ENCODE measurements at places on chromosomes 13 and 19. TPM values are rescaled to one million over a fixed set of nuclear protein-coding genes. Genes with fewer than 3 reads are reported as not detected.

TMEM272 gene
- 0.28 TPM for total RNA-seq

SCN1B gene
- total RNA-seq, result 10.6 TPM

BCL3 gene
- 22.6 TPM for total RNA-seq

INAFM1 gene
- total RNA-seq, result 11.4 TPM

GRCh38 chr13:44664308-44664707 lies 88.2 kb upstream of the TSC22D1 start:
- DNase-seq, result no peak
- no peak overlapping the region for H3K27ac ChIP-seq
- H3K4me3 ChIP-seq, result no peak overlapping the region
- H3K4me1 ChIP-seq, result no peaks in the 10 kb centered on the region
- H3K27me3 ChIP-seq, result no peaks in the 10 kb centered on the region
- no peaks in the 10 kb centered on the region for H3K36me3 ChIP-seq

- no peak overlapping the region for H3K27ac ChIP-seq
- H3K36me3 ChIP-seq, result no peaks in the 10 kb centered on the region
- no peak for DNase-seq
- no peaks in the 10 kb centered on the region for H3K27me3 ChIP-seq
- H3K4me1 ChIP-seq, result no peaks in the 10 kb centered on the region
- H3K4me3 ChIP-seq, result no peak overlapping the region
These were observed 17.2 kb upstream of the DACT3 start for GRCh38 chr19:46678110-46678732.

DNA sequence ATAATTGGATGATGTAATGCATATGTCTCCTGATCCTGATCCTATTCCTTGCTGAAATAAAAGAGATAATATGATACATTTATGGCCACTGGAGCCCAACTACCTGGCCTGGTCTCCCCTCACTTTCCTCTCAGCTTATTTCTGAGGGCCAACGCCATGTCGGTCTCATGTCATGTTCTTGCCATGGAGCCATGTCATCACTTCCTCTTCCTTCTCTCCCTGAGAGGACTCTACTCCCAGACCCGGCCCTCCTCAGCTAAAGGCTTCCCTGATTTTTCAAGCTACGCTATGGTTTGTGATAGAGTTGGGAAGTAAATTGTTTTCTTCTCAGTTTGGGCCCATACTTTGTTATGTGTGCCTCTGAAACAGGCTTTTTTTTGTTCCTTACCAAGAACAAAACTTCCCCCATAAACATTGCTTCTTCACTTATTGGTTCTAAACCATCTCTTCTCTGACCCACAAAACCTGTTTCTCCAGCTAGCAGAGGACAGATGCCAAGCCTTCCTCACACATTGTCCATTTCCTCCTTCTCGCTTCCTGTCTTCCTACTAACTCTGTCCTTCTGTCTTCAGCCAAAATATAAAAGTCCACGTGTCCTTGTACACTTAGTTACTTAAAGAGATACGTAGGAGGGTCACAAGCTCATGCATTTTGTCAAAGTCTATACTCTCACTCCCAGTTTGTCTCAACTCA lies 319.9 kb upstream of the DACH1 start:
- no peak overlapping the region for H3K4me3 ChIP-seq
- no peaks in the 10 kb centered on the region for H3K27me3 ChIP-seq
- no peaks in the 10 kb centered on the region for H3K36me3 ChIP-seq
- H3K27ac ChIP-seq, result peak overlapping the region; percentile 78

GRCh38 chr13:98892077-98892476 lies 85.8 kb downstream of the DOCK9 start:
- H3K27ac ChIP-seq, result no peak overlapping the region
- no peak for DNase-seq
- no peaks in the 10 kb centered on the region for H3K27me3 ChIP-seq
- no peaks in the 10 kb centered on the region for H3K4me1 ChIP-seq
- no peaks in the 10 kb centered on the region for H3K36me3 ChIP-seq
- no peak overlapping the region for H3K4me3 ChIP-seq

DNA sequence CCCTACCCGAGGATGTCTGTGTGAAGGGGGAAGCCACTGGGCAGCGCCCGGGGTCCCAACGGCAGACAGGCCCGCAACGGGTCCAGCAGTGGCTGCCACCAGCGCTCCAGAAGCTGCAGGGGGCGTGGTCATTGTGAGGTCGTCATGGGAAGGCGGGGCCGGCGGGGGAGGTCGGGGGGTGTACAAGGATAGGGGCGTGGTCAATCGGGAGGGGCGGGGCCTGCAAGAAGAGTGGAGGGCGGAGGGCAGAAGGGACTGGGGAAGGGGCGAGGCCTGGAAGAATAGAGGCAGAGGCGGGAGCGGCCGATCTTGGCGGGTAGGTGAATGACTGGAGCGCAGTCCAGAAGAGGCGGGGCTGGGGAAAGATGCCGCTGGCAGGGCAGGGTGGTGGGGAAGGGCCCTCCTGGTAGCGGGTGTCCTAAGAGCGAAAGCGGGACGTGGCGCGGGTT lies 4.4 kb downstream of the FUZ start:
- peak; percentile 95 for DNase-seq
- no peaks in the 10 kb centered on the region for H3K36me3 ChIP-seq
- H3K4me3 ChIP-seq, result peak overlapping the region; percentile 48
- peak overlapping the region; percentile 81 for H3K27ac ChIP-seq
- peaks cover 6% of the 10 kb centered on the region for H3K4me1 ChIP-seq
- H3K27me3 ChIP-seq, result no peaks in the 10 kb centered on the region

- H3K4me1 ChIP-seq, result peaks cover 11% of the 10 kb centered on the region
- no peaks in the 10 kb centered on the region for H3K27me3 ChIP-seq
- H3K4me3 ChIP-seq, result no peak overlapping the region
- no peaks in the 10 kb centered on the region for H3K36me3 ChIP-seq
- DNase-seq, result no peak
These were observed 31.3 kb downstream of the SAE1 start for GRCh38 chr19:47161876-47162489.

DNA sequence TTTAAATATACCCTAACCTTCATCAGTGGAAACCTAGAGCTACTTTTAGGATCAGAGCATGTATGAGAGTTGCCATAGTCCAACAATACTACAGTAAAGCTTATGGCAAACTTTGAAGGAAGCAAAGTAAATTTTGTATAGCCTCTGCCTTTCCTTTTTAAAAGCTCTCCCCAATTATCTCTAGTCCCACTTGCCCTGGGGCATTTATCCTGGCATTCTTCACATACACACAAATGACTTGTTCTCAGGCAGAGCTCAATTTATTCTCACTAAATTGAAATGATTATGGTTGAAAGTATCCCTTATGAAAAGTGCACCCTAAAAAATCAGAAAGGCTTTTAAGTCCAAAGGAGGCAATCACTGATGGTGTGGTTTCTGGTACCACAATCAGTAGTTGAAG lies 94.1 kb upstream of the UFM1 start:
- no peak for DNase-seq
- no peak overlapping the region for H3K4me3 ChIP-seq
- H3K27ac ChIP-seq, result no peak overlapping the region
- no peaks in the 10 kb centered on the region for H3K4me1 ChIP-seq

Measured in prostate gland (tissue), 2 donors.